Caco-2 (cell line): ENCODE measurements at places on chromosomes 1 and 21. TPM values are rescaled to one million over a fixed set of nuclear protein-coding genes. Genes with fewer than 3 reads are reported as not detected.

The GFI1 gene
- total RNA-seq, result 0.93 and 1.8 TPM in 2 replicates

The CD1B gene
- not detected in 2 replicates for total RNA-seq

The OMA1 gene
- 6.9 and 8.1 TPM in 2 replicates for total RNA-seq

The SHCBP1L gene
- total RNA-seq, result not detected in 2 replicates

The ETNK2 gene
- total RNA-seq, result 16.2 and 21.9 TPM in 2 replicates

GRCh38 chr1:167638064-167638463, 8.0 kb downstream of the RCSD1 start:
- DNase-seq, result no peak
- no peaks in the 10 kb centered on the region for H3K36me3 ChIP-seq
- H3K4me3 ChIP-seq, result no peak overlapping the region
- H3K4me1 ChIP-seq, result no peaks in the 10 kb centered on the region

- no peaks in the 10 kb centered on the region for H3K27me3 ChIP-seq
- no peak overlapping the region for H3K4me3 ChIP-seq
- no peaks in the 10 kb centered on the region for H3K36me3 ChIP-seq
- 0 out of 2 replicates have a peak, but pooled peaks cover 4% of the 10 kb centered on the region for H3K4me1 ChIP-seq
- H3K27ac ChIP-seq, result peak overlapping the region; percentile 31
- DNase-seq, result no peak
Measured at GRCh38 chr1:216721863-216722262, 1.4 kb downstream of the ESRRG start.

DNA sequence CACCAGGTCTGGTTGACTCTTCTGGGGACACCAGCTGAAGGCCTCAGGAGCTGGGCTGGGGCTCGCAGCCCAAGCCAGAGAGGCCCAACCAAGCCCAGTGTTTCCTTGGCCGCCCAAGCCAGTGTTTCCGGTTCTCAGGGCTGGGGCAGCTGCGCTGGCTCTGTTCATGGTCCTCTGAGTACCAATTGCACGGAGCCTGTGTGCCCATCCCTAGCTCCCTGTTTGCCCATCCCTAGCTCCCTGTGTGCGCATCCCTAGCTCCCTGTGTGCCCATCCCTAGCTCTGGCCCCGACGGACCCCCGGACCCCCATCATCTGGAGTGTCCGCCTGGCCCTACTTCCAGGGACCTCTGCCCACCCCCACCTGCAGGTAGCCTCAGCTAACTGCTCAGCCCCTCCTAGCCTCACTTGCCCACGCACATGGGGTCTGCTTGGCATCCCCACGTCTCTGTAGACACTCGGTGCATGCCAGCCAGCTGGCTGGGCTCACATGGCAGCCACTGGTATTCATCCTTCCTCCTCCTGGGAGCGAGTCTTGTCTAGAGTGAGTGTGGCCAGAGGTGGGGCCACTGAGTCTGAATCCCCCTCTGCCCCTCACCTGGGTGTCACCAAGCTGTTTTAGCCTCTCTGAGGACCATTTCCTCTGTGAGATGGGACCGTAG, 64.0 kb downstream of the WNT9A start:
- H3K4me1 ChIP-seq, result no peaks in the 10 kb centered on the region
- no peak for DNase-seq
- no peaks in the 10 kb centered on the region for H3K27me3 ChIP-seq
- no peak overlapping the region for H3K4me3 ChIP-seq
- no peaks in the 10 kb centered on the region for H3K36me3 ChIP-seq
- no peak overlapping the region for H3K27ac ChIP-seq

DNA sequence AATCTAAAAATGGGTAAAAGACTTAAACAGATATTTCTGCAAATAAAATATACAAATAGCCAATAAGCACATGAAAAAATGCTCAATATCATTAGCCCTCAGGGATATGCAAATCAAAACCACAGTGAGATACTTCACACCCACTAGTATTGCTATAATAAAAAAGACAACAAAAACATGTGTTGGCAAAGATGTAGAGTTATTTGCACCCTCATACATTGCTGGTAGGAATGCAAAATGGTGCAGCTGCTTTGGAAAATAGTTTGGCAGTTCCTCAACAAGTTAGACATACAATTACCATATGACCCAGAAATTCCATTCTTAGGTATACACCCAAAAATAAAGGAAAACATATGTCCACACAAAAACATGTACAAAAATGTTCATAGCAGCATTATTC, 30.2 kb downstream of the ZZZ3 start:
- no peak overlapping the region for H3K27ac ChIP-seq
- H3K36me3 ChIP-seq, result no peaks in the 10 kb centered on the region
- no peaks in the 10 kb centered on the region for H3K27me3 ChIP-seq
- no peak overlapping the region for H3K4me3 ChIP-seq
- DNase-seq, result no peak
- no peaks in the 10 kb centered on the region for H3K4me1 ChIP-seq

- H3K27ac ChIP-seq, result no peak overlapping the region
- H3K27me3 ChIP-seq, result no peaks in the 10 kb centered on the region
- no peak overlapping the region for H3K4me3 ChIP-seq
- no peaks in the 10 kb centered on the region for H3K36me3 ChIP-seq
- DNase-seq, result no peak
Measured at GRCh38 chr21:44763451-44764318, 37.9 kb downstream of the UBE2G2 start.

- no peak for DNase-seq
- H3K4me1 ChIP-seq, result no peaks in the 10 kb centered on the region
- H3K36me3 ChIP-seq, result no peaks in the 10 kb centered on the region
Measured at GRCh38 chr1:38062361-38063288, 16.0 kb upstream of the POU3F1 start.

GRCh38 chr21:39085843-39086405, 97.3 kb downstream of the PSMG1 start:
- no peaks in the 10 kb centered on the region; the same call in 1 of the 2 replicates for H3K4me1 ChIP-seq
- H3K27me3 ChIP-seq, result no peaks in the 10 kb centered on the region
- no peaks in the 10 kb centered on the region for H3K36me3 ChIP-seq
- H3K4me3 ChIP-seq, result no peak overlapping the region

DNA sequence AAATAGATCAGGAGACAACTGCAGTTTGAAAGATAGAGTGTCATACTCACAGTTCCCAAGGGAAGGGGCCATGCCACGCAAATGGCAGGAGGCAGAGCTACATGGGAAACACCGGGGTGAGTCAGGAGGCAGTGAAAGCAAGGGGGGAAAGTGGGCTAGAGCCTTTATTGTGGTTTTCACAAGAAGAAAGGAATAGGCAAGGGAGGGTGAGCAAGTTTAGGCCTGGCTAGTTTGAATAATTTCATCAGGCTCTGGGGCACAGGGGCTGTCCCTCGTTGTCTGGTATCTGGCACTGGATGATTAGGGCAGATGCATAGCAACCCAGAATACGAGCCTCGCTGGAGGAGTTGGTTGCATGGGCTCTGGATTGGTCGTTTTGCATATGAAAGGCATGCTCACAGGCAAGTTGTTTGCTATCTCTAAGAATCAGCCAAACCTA, 17.0 kb upstream of the ITLN2 start:
- H3K27me3 ChIP-seq, result no peaks in the 10 kb centered on the region
- no peak overlapping the region for H3K4me3 ChIP-seq
- H3K27ac ChIP-seq, result no peak overlapping the region
- no peaks in the 10 kb centered on the region for H3K36me3 ChIP-seq

- peaks cover 12% of the 10 kb centered on the region for H3K4me1 ChIP-seq
- no peak for DNase-seq
- H3K27me3 ChIP-seq, result no peaks in the 10 kb centered on the region
- H3K36me3 ChIP-seq, result peaks cover 10% of the 10 kb centered on the region
- peak overlapping the region; percentile 56 for H3K27ac ChIP-seq
- H3K4me3 ChIP-seq, result no peak overlapping the region
Measured at GRCh38 chr1:42926235-42926878, 32.3 kb downstream of the SLC2A1 start.

GRCh38 chr1:147613506-147613905, 56.8 kb downstream of the ACP6 start:
- H3K4me1 ChIP-seq, result peaks cover 21% of the 10 kb centered on the region

DNA sequence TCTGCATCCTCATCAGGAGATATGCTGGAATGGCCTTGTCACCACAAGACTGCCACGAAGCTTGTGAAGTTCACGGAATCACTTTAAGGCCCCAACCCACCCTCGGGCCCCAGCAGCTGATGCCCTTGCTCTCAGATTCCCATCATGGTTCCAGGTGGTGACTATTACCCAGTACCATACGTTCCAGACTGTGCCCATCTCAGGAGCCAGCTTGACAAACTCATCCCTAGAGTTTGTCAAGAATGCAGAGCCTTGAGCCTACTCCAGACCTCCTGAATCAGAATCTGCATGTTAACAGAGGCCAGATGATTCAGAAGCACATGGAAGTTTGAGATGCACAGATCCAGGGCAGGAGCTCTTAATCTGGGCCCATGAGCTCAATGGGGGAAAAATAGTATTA, 53.9 kb upstream of the RBM15 start:
- H3K4me3 ChIP-seq, result no peak overlapping the region
- DNase-seq, result no peak
- H3K4me1 ChIP-seq, result no peaks in the 10 kb centered on the region
- H3K27ac ChIP-seq, result no peak overlapping the region

GRCh38 chr1:153919876-153920852, 2.6 kb downstream of the GATAD2B start:
- peak overlapping the region; percentile 86 for H3K27ac ChIP-seq
- no peaks in the 10 kb centered on the region for H3K36me3 ChIP-seq
- H3K4me3 ChIP-seq, result no peak overlapping the region; the same call in 1 of the 2 replicates
- H3K27me3 ChIP-seq, result no peaks in the 10 kb centered on the region
- no peak for DNase-seq
- H3K4me1 ChIP-seq, result peaks cover 16% of the 10 kb centered on the region

GRCh38 chr1:31715087-31715872, 11.5 kb upstream of the COL16A1 start:
- peaks cover 23% of the 10 kb centered on the region for H3K4me1 ChIP-seq
- DNase-seq, result peak; percentile 79
- peak overlapping the region; percentile 67 for H3K27ac ChIP-seq
- no peaks in the 10 kb centered on the region for H3K27me3 ChIP-seq
- H3K36me3 ChIP-seq, result no peaks in the 10 kb centered on the region

DNA sequence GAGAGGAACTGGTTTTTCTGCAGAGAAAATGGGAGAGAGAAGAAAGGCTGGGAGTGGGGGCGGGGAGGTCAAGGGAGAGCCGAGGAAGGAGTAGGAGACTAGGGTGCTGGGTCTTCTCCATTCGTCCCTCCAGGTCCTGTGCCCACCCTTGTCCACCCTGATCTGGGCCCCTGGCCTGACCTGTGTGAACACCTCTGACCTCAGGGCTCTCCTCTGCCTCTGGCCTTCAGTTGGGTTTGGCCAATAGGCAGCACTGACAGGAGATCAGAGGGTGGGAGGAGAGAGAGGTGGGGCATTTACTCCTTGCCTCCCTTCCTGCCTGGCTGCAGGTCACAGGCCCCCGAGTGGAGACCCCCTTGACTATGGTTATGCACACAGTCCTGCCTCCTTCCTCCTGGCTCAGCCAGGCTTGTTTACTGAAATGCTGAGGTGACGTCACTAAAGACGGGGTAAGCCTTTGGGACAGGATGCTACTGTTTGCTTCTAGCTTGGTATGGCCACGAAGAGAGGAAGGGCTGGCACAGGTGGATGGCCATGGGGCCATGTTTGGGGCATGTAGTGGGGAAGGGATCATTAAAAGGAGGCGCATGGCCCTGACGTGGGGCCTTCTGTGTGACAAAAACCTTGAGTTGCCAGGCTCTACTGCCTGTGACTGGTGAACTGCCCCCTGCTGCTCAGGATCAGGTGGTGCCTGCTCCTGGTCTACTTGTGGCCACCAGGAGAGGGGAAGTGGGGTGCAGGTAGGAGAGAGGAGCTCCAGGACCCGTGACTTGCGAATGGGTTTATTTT, 248.7 kb upstream of the CSF3R start:
- no peaks in the 10 kb centered on the region for H3K4me1 ChIP-seq
- no peak overlapping the region for H3K4me3 ChIP-seq
- DNase-seq, result no peak
- no peaks in the 10 kb centered on the region for H3K27me3 ChIP-seq
- no peak overlapping the region for H3K27ac ChIP-seq

GRCh38 chr1:6785728-6786505, 663 bp downstream of the CAMTA1 start:
- H3K36me3 ChIP-seq, result no peaks in the 10 kb centered on the region; the same call in 1 of the 2 replicates
- H3K4me3 ChIP-seq, result peak overlapping the region; percentile 58
- no peaks in the 10 kb centered on the region for H3K27me3 ChIP-seq

- no peak overlapping the region for H3K27ac ChIP-seq
- DNase-seq, result no peak
- peaks cover 10% of the 10 kb centered on the region for H3K4me1 ChIP-seq
- H3K27me3 ChIP-seq, result no peaks in the 10 kb centered on the region
Measured at GRCh38 chr21:45391743-45392572, 13.0 kb upstream of the COL18A1 start.

DNA sequence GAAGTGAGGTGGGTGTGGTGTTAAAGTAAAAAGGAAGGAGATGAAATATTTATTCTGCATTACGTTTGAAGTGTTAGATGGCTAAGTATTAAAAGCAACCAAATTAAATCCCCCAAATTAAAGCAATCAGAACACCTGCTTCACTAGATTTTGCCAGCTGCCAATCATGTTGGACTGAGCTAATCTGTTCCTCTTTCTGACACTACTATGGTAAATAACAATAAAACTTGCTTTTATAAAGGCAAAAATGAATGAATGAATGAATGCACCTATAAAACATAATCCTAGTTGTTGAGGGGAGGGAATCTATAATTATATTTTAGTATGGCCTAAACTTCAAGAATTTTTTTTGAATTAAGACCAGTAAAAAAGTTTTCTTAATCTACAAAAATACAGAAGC, 51.0 kb downstream of the RAB3GAP2 start:
- DNase-seq, result no peak
- no peaks in the 10 kb centered on the region for H3K4me1 ChIP-seq
- no peak overlapping the region for H3K27ac ChIP-seq
- H3K27me3 ChIP-seq, result no peaks in the 10 kb centered on the region

GRCh38 chr1:11648039-11648438, 6.2 kb downstream of the FBXO2 start:
- DNase-seq, result no peak
- H3K36me3 ChIP-seq, result no peaks in the 10 kb centered on the region
- H3K27me3 ChIP-seq, result no peaks in the 10 kb centered on the region
- H3K4me1 ChIP-seq, result peaks cover 7% of the 10 kb centered on the region
- no peak overlapping the region for H3K27ac ChIP-seq
